EL (cell line): ENCODE measurements at places on chromosomes 4 and X.

- no peak for DNase-seq
Observed at GRCh38 chr4:175784986-175785525, 27.0 kb downstream of the GPM6A start.

DNA sequence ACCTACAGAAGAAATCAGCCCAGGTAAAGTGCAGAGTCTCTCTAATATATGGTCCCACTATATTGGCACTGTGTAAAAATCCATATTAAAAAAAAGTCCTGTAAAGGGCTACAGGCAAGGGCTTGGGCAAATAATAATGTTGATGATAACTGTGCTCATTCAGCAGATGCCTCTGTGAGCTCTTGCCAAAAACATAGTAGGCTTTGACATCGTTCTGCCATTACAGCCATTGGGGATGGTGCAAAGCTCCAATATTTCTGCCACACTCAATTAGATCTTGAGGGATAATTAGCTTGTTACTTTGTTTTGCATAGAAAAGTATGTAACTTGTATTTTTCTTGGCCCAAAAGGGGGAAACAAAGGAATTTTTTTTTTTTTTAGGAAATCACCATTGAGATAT is 645.5 kb upstream of the FAM241A start:
- DNase-seq, result no peak

- no peak for DNase-seq
Observed at GRCh38 chr4:115292320-115293092, 179.1 kb upstream of the NDST4 start.

DNA sequence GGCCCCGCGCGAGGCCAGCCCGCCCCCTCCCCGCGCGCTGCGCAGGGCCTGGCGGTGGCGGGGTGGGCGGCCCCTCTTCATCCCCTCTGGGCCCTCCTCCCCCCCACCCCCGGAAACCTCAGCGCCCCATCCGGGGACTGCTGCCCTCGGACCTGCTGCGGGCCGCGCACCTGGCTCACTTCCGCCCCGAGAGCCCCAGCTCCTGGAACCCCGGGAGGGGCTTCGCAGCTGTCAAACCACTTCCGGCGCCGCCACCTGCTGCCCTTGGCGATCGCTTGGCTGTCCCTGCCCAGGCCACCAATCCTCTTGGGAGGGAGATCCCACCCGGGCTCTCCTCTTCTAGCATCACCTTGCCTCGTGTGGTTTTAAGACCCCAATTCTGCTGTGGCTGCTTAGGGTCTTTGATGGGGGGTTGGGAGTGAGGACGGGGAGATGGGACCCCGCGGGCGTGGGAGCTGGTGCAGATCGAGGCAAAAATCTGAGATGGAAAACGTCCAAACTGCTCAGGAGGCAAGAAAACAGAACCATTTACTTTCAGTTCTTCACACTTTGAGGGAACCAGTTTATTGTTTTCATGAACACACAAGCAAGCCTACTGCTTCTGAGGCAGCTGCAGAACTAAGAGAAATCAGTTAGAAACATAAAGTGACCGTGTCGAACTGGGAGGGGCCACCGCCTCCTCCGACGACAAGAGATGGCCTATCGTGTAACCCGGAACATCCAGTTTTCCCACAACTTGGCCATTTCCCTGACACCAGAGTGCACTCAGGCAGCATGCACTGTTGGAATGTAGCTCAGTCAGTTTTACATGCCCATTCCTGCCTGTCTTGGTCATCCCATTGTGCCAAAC is 754 bp downstream of the MTMR1 start:
- peak; percentile 84 for DNase-seq

DNA sequence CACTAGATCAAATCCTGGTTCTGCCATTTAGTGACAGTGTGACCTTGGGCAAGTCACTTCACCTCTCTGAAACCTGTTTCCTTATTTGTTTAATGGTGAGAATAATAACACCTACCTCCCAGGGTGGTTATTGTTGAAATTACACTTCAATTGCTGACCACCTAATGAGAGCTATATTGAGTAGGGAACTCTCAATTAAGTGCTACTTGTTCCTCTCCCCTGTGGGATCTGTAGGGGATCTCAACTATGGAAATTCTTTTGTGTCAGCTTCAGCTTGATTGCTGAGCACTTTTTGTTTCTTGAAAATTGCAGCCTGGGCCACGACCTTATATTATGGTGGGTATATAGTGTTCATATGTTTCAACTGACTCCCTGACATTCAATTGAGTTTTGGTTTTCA is 102.1 kb downstream of the SHROOM4 start:
- no peak for DNase-seq

DNA sequence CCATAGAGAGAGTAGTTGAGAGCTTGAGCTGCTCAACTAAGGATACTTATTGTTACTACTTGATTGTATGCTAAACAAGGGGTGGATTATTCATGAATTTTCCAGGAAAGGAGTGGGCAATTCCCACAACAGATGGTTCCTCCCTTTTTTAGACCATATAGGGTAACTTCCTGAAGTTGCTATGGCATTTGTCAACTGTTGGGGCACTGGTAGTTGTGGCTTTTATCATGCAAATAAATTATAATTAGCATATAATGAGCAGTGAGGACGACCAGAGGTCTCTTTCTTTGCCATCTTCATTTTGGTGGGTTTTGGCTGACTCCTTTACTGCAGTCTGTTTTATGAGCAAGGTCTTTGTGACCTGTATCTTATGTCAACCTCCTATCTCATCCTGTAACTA is 1403.5 kb upstream of the PABPC4L start:
- no peak for DNase-seq

DNA sequence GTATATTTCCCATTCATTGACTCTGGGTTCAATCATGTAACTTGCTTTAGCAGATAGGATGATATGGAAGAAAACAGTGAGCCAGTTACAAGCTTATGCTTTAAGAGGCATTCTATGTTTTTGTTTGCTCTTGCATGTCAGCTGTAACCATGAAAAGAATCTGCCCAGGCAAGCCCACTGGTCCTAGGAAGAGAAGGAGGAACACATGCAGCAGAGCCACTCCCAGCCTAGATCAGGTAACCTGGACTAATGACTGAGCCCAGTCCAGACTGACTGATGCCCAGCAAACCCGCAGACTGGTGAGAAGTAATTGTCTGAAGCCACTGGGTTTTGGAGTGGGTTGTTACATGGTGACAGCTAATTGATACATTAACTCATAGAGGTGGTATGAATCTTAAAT is 167.9 kb downstream of the COL4A6 start:
- DNase-seq, result no peak

DNA sequence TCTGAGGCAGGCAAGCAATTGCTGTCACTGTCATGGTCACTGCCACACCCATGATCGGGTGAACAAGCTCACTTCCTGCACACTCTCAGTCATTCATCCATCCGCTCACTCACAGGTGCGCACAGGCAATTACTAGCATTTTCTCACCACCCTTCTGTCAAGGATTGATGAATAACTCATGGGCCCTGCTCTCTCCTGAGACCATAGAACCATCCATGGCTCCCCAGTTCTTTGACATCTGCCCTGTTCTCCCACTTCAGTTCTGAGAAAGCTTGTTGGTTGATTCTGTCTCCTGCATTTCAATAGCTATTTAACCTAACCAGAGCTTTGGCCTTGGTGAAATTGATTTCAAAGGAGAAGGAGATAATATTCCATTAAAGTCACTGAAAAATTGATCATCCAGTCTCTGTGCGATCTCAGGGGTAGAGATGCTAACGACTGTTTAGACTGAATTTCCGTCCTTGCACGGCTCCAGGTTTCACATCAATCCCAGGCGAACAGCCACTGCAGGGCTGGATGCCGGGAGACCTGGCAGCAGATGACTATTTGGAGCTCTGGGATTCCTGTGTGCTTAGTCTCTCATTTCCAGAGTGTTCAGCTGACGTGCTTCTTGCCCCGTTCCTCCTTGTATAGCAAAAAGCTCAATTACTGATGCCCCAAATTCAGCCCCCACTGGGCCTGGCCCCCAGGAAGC is 36.9 kb upstream of the ADRA2C start:
- peak; percentile 45 for DNase-seq

- no peak for DNase-seq
Observed at GRCh38 chr4:53421791-53422190, 44.4 kb downstream of the FIP1L1 start.

GRCh38 chr4:85769009-85769408 is 294.1 kb downstream of the ARHGAP24 start:
- DNase-seq, result no peak

DNA sequence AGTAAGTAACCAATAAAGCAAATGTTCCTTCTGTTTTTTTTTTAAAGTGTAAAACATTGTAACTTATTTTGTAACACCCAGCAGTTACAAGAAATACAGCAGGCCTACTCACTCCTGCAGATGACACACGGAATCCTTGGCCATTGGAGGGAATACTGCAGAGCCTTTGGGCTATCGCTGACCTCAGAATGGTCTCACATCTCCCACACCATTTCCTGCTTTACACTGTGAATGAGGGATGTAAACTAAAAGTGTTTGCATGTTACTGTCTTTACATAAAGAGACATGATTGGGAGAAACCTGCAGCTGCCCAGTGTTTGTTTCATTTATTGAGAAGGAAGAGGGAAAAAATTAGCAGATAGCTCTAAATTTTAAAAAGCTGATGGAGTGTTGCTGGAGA is 64.1 kb downstream of the USP46 start:
- DNase-seq, result no peak

DNA sequence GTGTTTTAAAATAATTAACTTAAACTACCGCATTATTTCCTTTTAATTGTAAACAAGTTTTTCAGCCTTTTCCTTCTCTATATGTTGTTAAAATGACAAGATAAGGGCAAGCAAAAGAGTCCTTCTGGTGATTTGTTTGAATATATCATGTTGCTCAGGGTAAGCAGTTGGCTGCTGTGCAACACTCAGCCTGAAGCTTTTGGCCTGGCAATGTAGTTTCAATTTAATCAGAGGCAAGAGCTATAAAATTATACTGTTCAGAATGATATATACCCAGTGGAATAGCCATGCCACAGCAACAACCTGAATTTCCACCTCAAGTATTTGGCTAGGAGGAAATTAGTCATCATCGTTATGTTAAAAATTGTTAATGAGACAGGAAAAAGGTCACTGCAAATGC is 53.4 kb downstream of the GRXCR1 start:
- no peak for DNase-seq

- no peak for DNase-seq
Observed at GRCh38 chrX:108322234-108322633, 116.0 kb downstream of the COL4A6 start.

- no peak for DNase-seq
Observed at GRCh38 chr4:88879991-88880390, 177.0 kb downstream of the FAM13A start.

GRCh38 chr4:106315476-106315967 is 487 bp downstream of the TBCK start:
- DNase-seq, result peak; percentile 52

DNA sequence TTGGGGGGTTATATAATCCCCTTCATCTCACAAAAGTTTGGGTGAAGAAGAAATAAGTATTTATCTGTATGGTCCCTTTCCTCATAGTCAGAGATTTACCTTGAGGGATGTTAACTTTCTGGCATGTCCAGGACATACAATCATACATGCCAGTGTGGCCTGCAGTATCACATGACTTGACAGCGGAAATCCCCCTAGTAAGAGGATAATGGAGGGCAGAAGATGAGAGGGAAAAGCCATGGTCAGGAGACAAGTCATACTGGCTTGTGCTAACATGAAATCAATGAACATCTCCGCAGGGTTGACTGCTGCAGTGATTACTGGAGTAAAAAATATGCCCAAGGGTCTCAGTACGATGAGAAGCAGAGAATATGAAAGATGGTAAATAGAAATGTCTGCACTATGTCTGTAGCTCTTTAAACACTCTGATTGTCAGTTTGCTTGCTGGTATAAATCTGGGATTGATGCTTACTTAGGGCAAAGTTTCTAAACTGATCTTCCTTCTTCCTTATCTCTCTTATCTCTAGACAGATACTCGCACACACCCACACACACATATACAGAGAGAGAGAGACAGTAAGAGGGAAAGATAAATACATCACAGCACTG is 1385.6 kb upstream of the ADGRL3 start:
- DNase-seq, result no peak

DNA sequence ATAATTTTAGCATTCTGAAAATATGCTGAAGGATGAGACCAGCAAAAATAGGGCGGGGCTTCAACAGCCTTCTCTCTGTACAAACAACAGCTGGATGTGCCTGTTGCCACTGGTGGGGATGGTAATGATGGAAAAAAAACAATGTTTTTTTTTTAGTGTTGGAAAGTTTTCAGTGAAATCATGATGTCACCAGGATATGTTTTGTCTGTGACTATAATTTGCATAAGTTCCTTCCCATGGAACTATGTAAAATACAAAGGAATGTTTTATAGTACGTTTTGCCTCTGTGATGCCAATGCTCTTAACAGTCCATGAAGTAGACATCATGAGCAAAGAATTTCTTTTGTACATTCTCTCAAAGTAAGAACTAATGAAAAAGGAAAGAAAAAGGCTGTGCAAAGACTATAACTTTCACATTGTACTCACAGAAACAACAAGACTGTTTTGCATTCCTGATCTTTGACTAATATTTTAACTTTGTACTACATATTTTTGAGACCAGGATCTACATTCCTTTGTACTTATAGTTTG is 589.7 kb downstream of the SPRY1 start:
- DNase-seq, result peak; percentile 88

GRCh38 chr4:3047464-3048286 is 26.7 kb downstream of the HTT-AS start:
- peak; percentile 54 for DNase-seq

DNA sequence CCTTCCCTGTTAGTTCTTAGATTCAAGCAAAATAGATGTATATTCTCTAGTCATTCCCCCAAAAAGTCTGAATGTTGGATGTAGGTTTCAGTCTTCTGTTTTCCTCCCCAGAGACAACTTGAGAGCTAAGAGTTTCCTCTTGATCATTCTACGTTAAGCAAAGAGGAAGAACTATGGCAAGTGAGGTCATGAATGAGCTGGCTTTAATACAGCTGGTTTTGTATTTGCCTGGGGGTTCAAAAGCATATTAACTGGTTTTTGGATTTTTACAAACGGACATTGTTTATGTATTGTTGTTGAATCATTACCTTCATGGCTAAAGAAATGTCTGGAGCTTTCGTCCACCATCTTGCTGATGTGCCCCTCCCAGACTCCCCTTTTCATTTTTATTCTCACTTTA is 916.7 kb upstream of the POU3F4 start:
- no peak for DNase-seq

GRCh38 chr4:27148211-27148895 is 287.7 kb downstream of the STIM2 start:
- peak; percentile 53 for DNase-seq

GRCh38 chr4:155590796-155591585 is 75.7 kb upstream of the GUCY1A1 start:
- no peak for DNase-seq

DNA sequence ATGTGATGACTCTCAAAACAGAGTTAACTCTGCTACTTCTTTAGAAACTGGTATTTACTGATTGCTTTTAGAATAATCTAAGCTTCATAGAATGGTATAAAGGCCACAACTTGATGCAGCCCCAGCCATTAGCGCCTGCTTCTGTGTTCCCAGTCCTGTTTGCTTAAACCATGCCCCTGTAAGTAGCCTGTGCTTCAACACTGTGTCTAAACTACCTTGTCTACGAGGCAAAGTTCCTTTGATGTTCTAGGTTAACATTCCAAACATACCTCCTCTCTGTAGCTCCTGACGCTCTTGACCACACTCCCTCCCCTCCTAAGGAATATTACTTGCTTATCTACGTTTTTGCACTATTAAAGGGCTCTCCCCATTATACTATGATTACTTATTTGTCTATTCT is 352.5 kb upstream of the ADGRL3 start:
- no peak for DNase-seq
